ENCODE measurements at places on chromosomes 2 and 18. TPM values are rescaled to one million over a fixed set of nuclear protein-coding genes. Genes with fewer than 3 reads are reported as not detected.

DNA sequence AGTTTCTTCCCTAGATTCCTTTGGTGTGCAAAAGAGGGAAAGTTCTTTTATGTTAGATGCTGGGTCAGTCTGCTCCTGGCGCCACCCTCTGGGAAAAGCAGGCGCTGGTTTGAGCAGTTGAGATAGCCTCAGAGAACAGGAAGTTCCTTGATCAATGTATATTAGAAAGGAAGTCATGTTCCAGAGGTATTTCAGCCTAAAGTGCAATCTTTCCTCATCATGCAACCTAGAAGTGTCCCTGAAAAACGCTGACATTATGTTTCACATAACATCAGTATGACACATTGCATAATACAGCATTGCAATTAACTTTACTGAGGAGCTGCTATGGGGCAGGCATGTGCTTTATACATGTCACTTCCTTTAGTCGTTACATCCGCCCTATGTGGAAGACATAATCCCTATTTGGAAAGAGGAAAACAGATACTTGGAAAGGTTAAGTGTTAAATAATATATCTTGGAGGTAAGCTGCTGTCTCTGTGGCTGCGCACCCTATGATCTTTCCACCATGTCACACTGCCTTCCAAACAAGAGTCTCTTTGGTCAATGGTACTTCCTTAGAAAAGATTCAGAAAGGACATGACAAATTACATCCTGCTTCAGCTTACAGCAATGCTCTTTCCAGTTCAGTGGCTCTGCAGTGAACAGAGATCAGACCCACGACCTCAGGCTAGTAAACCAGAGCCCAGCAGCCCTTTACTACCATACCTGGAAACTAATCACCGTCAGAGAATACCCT is 369.7 kb downstream of the RAD51AP2 start:
- no peaks in the 10 kb centered on the region for H3K27me3 ChIP-seq
- no peaks in the 10 kb centered on the region for H3K4me1 ChIP-seq
- DNase-seq = peak; percentile 10

- H3K4me1 ChIP-seq = no peaks in the 10 kb centered on the region
- no peak for DNase-seq
- H3K27me3 ChIP-seq = peaks cover 1% of the 10 kb centered on the region
- H3K27ac ChIP-seq = no peak overlapping the region
These were observed 134.1 kb downstream of the ANKRD44 start for GRCh38 chr2:197176522-197176921.

The NYAP2 gene
- total RNA-seq = not detected

DNA sequence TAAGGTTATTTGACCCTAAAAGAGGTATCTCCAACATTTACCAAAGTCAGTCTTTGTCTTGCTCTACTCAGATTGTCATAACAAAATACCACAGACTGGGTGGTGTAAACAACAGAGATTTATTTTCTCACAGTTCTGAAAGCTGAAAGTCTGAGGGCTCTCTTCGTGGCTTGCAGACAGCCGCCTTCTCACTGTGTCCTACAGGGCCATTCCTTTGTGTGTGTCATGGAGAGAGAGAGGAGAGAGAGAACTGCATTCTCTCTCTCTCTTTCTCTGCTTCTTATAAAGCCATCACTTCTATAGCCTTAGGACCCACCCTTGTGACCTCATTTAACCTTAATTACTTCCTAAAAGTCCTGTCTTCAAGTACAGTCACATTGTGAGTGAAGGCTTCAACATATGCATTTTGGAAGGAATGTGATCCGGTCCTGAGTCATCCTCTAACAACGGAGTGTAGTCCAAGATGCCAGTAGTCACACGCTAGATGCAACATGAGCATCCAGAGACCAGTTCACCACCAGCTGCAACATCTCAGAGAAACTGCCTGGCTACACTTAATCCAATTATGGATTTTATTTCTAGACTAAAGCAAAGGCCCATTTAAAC is 130.2 kb downstream of the CD226 start:
- H3K4me3 ChIP-seq = no peak overlapping the region
- no peak overlapping the region for H3K27ac ChIP-seq
- no peaks in the 10 kb centered on the region for H3K27me3 ChIP-seq
- no peak for DNase-seq
- no peaks in the 10 kb centered on the region for H3K36me3 ChIP-seq

The SMC6 gene
- total RNA-seq = 55.3 TPM

The CXCR4 gene
- total RNA-seq = 0.29 TPM

DNA sequence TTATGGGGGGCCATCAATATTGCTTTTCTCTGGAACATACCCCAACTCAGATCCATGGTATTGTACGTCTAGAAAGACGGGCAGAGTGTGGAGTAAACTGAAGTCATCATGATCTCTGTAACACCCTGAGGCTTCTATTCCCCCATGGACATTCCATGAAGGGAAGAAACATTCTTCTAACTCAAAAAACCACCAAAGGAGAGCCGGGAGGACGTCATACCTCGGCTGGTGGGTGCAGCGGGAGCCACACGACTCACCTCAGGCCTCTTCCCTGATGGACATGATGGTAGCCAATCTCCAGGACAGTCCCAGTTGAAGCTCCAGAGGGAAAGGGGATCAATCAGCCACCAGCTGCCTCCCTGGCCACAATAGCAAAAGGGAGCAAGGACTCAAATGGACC is 127.3 kb downstream of the MREG start:
- no peak overlapping the region for H3K27ac ChIP-seq
- peaks cover 29% of the 10 kb centered on the region for H3K4me1 ChIP-seq
- H3K4me3 ChIP-seq = no peak overlapping the region
- no peak for DNase-seq

The NPHP1 gene
- 6.7 TPM for total RNA-seq

All from HepG2 (cell line).